Peyer's patch (tissue), 4 donors: ENCODE measurements at places on chromosomes 16 and 17.

- DNase-seq: no peak
These were observed 3.4 kb upstream of the CSNK1D start for GRCh38 chr17:82276938-82277337.

DNA sequence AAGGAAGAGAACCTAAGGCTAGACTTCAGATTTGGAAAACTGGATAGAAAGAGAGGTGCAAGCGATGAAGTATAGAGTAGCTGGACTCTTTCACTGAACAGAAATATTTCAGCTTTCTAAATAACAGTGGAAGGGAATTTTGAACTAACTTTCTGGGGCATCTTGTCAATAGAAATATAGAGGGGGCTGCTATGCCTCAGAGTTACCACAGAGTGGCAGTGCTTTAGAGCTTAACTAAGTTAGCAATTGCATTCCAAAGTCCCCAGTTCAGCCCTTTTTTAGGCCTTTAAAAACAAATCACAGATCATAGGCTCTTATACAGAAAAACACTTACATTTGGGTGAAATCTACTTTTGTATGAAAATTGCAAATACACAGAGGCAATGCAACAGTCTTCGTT, 154.2 kb upstream of the CDH8 start:
- no peak for DNase-seq

DNA sequence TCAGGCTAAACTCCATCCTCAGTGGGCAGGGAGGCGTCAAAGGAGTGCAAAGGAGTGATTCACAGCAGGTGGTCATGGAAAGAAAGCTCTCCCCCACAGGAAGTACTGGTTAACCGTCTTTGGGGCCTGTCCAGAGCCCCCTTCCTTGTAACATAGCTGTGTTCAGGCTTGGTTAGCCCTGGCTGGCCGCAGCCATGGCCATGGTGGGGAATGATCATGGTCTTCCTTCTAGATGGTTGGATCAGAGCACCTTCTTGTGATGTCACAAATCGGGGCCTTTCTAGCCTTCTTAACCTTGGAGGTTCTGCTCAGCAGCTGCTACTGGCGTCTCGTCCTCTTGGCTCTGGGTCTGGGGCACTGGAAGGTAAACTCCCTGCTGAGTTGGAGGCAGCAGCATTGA, 15.8 kb downstream of the NKD1 start:
- DNase-seq: no peak

DNA sequence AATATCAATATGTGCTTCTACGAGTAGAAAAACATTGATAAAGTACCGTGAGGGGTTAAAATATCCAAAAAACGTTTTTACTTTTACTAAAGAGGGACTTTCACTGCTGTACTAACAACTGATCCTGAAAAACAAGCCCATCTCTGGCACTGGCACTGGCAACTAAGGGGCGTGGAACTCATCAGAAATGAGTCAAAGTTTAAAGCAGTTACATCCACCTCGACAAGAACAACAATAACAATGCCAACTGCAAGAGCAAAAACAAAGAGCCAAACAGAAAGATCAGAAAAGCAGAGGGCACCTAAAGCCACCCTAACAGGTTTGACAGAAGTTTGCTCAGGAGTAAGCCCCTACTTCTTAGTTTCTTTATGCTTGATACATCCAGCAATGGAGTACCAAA, 13.1 kb downstream of the MBTPS1 start:
- DNase-seq: no peak

GRCh38 chr16:67431775-67432505, 1.0 kb downstream of the HSD11B2 start:
- no peak for DNase-seq

DNA sequence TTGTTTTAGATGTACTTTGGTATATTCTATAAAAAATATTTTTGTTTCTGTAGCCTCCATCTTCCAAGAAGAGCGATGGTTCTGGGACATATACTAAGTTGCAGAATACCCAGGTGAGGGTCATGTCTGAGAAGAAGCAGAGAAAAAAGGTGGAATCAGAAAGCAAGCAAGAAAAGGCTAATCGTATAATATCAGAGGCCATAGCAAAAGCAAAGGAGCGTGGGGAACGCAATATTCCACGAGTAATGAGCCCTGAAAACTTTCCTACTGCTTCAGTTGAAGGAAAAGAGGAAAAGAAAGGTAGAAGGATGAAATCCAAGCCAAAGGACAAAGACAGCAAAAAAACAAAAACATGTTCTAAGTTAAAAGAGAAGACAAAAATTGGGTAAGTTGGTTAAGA, 154.6 kb downstream of the CHD9 start:
- no peak for DNase-seq

DNA sequence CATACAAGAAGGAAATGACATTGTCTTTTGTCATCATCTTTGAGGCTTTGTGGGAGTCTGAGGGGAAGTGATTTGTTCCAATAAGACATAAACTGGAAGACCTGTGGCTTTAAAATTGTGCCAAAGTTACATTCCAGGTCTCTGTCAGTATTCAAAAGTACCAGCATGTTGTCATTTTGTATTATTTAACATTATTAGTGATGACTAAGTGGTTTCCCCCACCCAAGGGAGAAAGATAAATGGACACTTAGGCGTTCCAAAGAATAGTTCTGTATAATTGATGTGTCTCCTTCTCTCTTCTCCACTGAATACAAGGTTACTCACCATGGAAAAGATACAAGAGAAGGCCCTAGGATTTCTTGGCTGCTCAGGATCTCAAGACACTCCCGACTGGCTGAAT, 3.8 kb downstream of the CFAP97D1 start:
- no peak for DNase-seq

DNA sequence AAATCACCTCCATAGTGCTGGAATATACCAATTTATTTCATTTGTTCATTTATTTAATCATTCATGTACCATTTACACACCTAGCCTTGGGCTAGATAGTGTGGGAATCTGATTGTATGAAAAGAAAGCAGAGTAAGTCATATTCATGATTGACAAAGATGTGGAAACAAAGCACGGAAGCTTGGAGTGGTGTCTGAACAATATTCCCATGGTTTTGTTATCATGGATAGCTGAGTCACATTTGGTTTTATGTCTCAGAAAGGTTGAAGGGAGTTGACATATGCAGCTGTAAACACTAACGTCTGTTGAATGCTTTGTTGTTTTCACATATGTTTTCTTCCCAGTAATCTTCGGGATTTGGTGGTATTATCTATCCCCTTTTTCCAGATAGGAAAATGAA, 76.6 kb downstream of the MAP2K4 start:
- DNase-seq: no peak

DNA sequence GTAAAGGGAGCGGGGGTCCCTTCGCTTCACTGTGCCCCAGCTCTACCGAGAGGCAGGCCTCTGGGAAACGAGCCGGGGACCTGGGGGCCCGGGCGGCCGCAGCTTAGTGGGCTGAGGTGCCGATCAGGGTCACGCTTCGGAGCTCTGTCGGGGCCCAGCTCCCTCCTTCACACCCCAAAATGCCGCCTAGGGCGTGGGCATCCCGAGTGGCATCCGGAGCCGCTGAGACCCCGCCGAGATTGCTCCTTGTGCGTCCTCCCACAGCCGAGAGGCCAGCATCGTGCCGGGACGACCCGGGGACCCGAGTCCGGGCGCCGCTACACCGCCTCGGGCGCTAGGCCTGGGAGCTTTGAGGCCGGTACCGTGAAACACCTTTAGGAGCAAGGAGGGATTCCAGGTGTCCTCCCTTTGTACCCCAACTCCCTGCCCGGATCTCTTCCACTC, 1.3 kb downstream of the SALL1 start:
- no peak for DNase-seq

- DNase-seq: no peak
These were observed 809 bp upstream of the RAB34 start for GRCh38 chr17:28718333-28719020.

DNA sequence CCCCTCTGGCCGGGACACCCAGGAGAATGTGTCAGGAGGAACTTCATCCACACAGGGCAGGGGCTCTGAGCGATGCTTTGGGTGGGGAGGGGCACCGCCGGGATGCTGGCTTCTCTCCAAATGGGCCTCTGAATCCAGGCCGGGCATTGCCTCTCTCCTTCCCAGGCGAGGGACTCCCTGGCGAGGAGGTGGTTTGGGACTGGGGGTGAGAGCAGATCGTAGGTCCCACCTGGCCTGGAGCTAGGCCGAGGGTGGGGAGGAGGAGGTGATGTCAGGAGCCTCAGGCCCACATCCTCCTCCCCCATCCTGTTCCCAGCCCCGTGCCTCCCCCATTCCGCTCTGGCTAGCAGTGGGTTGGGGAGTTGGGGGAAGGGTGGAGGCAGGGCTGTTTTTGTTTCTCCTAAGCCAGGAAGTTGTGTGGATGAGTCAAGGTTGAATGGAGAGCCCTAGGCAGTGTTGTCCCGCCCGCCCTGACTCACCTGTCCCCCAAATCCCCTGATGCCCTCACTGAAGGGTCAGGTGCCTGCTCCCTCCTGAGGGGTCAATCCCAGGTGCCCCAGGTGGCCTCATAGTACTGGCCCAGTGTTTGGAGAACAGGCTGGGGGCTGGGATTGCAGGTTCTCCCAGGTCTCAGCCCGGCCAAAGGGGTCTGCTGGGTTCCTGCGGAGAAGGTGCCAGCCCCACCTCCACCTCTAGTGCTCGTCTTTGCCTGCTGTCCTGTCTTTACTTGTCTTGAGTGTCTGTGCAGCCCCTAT, 2.8 kb downstream of the GRB7 start:
- peak; percentile 56 for DNase-seq

GRCh38 chr17:40464392-40464855, 21.2 kb downstream of the IGFBP4 start:
- DNase-seq: no peak

DNA sequence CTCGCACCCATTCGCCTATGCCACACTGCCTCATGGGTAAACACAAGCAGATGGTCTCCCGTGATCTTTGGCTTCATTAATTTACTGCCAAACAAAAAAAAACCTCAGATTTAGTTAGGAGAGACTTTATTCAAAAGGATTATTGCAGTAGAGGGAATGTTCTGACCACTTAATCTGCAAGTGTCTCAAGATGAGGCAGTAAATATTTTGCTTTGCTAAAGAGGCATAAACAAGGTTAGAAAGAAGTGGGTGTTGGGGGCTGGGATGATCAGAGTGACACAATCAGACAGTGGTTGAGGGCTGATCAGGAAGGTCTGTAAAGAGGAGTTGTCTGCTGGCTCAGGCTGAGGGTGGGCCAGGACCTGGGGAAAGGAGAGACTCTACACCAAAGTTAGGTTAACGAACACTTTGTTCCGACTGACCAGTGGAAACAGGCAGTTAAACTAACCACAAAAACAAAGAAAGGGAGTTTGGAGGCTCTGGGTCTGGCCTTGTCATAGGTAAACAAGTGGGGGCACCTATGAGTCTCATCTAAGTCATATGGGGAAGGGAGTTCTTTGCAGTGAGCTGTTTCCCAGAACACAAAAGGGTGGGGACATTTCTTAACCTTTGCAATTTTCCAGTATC, 28.5 kb downstream of the HSD17B2 start:
- no peak for DNase-seq

DNA sequence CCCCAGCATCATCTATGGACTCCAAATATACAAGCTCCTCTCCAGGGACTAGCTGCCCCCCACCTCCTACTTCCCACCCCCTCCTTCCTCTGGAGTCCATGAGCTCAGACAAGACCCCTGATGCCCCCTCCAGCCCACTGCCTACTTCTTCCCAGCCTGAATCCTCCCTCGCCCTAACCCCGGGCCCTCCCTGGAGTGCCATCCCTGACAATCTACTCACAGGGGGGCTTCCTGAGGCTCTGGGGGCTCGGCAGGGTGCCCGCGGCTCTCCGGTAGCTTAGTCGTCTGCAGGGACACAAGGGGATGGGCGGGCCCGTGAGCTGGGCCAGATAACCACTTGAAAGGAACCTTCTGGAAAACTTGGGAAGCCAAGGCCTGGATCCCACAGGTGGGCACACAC, 15.1 kb downstream of the MPP3 start:
- no peak for DNase-seq

GRCh38 chr17:74045608-74046280, 157.7 kb upstream of the RPL38 start:
- DNase-seq: no peak

DNA sequence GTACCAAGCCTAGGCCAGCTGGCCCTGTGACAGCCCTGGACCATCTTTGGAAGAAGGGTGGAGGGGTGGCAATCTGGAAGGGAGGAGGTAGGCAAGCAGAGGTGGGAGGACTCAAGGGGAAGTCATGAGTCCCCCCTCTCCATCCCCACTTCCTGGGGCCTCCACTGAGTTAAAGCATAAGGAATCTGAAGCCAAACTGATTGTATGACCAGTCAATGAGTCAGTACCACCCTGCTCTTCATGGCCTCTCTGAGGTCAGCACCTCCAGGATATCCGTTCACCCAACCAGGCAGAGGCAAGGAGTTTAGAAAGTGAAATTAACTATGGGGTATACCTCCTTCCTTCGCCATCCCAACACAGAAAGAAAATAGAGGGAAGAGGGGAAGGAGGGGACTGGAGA, 272.7 kb downstream of the SOX9 start:
- DNase-seq: no peak

DNA sequence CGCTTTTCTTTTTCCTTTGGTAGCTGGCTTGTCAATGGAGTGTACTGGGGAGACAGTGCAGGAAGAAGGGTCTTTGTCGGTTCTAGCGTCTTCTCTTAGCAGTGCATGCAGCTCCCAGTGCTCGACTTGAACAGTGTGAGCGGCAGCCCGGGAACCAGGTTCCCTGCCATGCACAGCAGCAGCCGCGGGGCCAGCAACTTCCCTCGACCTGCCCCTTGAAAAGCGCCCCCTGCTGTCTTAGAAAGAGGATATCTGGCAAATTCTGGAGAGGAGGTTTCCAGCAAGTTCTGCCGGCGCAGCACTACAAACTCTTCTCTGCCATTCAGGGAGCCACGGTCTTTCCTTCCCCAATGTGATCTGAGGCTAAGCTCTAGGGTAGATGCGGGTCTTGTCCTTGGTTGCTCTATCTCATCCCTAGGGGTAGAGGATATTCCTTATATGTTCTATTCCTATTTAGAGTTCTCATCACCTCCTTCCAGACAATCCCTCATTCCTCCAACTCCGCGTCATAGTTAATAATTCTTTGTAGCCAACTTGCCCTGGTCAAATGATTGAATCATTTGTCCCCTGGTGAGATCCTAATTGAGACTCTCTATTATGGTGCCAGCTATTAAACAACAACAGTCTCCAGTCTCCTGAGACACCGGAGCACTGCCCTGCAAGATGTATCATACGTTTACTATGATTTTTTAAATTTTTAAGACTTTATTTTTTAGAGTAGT, 451.3 kb downstream of the PMP22 start:
- no peak for DNase-seq

- DNase-seq: no peak
These were observed 190.2 kb upstream of the CDH11 start for GRCh38 chr16:65312071-65312470.

DNA sequence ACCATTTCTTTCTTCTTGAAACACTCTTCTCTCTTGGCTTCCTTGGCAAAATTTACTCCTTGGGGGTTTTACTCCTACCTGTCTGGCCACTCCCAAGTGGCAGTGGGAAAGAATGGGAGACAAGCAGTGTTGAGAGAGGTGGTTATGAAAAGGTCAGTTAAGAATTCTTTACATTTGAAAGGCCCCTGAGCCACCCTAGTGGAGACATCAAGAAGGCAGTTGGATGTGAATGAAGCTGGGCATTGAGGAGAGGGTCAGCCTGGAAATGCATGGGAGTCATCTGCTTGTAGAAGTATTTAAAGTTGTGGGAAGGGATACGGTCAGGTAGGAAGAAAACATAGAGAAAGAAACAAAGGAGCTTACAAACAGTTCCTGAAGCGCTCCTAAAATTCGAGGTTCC, 42.3 kb upstream of the CCNF start:
- no peak for DNase-seq
